ENCODE measurements at places on chromosomes 11 and 22.

DNA sequence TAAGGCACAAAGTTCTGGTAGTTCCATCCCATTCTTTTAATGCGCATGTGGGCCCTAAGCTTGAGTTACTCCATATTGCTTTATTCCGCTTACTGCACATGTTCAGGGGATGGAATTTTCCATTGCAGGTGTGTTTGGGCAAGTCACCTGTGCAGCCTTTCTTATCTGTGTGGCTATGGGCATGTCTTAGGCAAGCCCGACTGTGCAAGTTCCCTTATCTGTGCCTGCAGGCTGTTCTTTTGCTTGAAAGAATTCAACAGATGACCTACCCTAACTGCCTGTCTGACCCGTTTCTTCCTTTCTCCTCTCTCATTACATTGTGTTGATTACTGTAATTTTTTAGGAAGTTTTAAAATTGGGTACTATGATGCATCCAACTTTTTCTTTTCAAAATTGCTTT, 363.6 kb downstream of the TTC28 start:
- DNase-seq, result no peak

DNA sequence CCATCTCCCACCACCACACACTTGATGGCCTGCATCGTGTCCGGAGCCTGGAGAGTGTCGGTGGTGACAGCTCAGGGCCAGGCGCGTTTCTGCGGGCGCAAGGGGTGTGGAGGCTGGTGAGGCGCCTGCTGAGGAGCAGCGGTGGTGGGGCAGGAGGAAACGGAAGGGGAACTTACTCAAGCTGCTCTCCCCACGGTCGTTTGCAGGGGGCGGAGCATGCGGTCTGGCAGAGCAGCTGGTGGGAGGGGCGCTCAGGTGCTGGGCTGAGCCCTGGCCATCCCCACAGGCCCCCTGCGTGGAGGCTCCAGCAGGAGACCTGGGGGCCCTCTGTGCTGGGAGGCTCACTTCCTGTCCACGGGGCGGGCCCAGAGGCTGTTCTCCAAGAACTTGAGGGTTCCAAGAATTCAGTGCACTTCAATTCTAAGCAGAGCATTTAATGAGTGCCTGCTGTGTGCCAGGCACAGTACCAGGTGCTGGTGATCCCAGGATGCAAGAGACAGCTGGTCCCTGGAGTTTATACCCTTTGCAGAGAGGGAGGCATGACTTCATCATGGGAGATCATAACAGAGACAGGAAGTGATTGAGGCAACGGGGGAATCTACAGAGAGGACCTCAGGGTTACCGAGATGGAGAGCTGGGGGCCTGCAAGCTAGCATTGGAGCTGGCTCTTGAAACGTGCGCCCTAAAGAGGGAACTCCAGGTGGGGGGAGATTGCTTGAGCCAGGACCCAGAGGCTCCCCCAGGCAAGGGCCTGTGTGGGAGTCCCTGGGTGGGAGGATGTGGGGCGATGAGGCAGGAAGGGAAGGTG, at the start of gene RAC2:
RAC2 (minus strand) TSS at position 156 of the 808 bp plus-strand sequence; CDS start at position 35, 121 bp downstream.
- DNase-seq, result peak; percentile 71

DNA sequence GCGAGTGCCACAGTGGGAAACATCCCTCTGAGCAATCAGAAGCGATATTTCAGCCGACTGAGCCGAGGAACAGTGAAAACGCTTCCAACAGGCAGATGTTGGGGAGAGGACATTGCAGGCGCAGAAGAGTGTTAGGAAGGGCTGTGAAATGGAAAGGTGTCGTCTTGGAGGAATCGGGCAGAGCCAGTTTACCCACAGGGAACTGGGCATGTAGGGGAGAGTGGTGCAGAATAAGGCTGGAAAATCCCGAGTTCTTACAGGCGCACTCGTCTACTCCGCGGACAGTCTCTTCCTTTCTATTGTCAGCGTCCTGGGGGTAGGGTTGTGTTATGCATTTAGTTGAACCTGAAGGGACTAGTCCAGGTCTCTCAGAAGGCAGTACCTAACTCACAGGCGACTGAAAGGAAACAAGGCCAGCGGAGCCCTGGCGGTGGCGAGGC, 1.1 kb upstream of the APLP2 start:
- DNase-seq, result no peak

DNA sequence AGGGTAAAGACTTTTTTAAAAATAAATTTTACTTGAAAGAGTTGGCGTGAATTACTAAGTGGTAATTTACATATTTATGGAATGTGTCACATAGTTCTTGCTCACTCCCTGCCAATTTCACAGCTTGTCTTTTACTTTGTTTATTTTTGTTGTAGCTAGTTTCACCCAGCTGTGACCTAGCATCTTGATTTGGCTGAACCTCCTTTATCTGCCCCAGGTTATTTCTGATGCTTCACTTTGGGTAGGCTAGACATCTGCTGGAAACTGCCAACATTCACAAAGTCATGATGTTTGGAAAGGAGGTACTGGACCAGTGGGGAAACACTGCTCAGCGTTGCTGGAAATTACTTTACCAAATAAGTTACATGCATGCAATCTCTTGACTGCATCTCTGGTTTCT, 1676.0 kb upstream of the RAG2 start:
- DNase-seq, result no peak
